ENCODE measurements at places on chromosomes 3 and 15.

- ATAC-seq = no peak
Measured at GRCh38 chr3:89692601-89693000, 585.2 kb downstream of the EPHA3 start.

GRCh38 chr15:80679804-80680175 is 15.3 kb upstream of the ABHD17C start:
- ATAC-seq = peak; percentile 92

DNA sequence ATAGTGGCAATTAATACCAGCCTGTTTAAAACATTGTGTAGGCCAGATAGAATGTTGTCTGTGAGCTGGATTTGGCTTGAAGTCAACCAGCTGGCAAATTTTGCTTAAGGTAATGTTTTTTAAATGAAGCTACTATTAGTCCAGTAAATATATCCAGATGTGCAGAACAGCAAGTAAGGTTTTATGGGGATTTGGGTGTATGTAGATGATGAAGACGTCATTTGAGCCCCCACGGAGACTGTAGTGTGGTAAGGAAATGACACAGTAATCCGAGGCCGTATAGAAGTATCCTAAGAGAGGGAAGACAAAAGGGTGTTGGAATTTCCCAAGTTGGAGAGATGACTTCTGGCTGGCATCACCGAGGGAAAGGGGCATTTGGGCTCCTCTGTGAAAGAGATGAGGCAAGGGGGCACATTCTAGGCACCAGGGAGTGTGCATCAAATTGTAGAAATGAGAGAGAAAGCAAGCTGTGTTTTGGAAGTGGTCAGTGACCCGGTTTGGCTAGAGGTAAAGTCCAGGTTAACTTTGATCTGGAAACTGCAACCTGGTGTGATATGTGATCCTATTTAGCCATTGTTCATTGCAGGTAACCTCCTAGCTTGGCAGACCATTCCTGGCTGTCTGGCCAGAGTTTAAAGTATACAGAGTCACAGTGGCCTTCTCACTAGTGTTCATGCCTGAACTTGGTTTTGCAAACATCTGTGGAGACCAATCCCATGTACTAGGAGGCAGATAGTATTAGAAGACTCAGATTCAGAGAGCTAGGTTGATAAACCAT is 104.2 kb downstream of the ITPR1 start:
- ATAC-seq = no peak

DNA sequence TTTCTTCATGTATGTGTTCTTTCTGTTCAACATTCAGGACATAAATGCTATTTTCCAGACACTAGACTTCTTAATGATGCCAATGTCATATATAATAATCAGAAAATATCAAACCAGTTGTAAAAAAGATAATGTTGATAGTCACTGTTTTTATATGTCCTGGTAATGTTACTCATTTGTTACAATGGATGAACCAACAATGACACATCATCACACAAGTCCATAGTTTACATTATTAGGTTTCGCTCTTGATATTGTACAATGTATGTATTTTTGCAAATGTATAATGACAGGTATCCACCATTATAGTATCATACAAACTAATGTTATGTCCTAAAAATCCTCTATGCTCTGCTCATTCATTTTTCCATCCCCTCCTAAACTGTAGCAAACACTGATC is 243.8 kb upstream of the CDIN1 start:
- ATAC-seq = no peak

DNA sequence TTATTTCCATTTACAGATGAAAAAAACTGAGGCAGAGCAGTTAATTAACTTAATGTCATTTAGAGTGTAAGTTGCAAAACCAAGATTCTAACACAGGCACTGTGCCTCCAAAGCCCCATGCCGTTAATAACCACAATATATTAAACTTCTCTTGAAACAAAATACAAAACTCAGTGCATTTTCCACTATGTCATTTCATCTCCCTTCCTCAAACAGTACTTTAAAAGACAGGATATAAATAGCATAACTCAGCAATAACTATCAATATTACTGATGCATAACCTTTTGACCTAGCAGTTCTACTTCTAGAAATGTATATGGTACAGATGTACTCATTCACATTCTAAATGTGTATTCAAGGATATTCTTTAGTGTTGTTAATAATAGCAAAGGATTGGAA is 5.1 kb upstream of the TASOR start:
- ATAC-seq = no peak

DNA sequence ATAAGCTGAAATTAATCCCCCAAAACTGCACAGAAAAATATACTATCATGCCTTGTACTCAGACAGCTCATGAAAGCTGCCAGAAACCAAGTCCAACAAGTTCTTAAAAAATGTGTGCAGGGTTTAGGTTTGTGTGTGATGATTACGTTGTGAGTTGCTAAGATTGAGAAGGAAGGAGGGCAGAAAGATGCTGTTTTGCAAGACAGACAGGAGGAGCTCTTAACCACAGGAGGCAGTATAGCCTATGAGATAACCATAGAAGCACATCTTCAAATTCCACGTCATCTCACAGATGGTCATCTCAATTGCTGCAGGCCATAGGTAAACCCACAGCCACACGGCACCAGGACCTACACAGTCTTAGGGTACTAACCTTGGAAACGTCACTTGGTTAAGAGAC is 191.9 kb downstream of the STT3B start:
- ATAC-seq = peak; percentile 59

- ATAC-seq = no peak
Measured at GRCh38 chr3:33062866-33063265, 34.1 kb downstream of the GLB1 start.

GRCh38 chr3:195755791-195756676 is 35.3 kb downstream of the MUC20 start:
- no peak for ATAC-seq

DNA sequence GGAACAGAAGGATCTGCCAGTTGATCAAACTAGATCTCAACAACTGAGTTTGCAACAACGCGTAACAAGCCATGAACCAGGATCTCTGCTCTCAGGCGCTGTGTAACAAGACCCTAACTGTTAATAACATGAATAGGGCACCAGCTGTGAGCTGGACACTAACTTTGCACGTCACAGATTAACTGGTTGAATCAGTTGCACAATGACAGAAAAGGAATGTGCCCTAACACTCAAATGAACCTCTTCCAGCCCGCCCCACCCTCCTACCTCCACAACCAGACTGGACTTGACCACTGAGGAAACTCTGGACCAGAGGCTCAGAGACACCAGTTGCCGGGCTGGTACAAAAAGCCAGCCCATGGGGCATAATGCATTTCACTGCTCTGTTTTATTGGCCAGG is 34.3 kb downstream of the MCF2L2 start:
- peak; percentile 55 for ATAC-seq

GRCh38 chr15:49331951-49332350 is 91.1 kb upstream of the FGF7 start:
- ATAC-seq = no peak

DNA sequence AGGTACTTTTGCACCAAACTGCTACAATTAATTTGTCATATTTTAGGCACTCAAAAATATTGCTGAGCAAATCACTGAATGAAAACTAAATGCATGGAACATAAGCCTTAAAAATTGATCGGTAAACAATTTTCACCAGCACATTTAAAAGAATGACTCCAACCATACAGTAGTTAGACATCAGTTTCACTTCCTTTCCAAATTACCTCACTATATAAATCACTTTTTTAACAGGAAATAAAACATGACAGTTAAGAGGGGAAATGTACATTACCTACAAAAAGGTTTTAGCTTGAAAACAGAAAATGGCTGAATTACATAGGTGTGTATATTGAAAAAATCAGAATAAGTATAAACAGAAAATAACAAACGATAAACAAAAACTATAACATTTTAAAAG is 108.4 kb downstream of the SERPINI1 start:
- ATAC-seq = no peak

DNA sequence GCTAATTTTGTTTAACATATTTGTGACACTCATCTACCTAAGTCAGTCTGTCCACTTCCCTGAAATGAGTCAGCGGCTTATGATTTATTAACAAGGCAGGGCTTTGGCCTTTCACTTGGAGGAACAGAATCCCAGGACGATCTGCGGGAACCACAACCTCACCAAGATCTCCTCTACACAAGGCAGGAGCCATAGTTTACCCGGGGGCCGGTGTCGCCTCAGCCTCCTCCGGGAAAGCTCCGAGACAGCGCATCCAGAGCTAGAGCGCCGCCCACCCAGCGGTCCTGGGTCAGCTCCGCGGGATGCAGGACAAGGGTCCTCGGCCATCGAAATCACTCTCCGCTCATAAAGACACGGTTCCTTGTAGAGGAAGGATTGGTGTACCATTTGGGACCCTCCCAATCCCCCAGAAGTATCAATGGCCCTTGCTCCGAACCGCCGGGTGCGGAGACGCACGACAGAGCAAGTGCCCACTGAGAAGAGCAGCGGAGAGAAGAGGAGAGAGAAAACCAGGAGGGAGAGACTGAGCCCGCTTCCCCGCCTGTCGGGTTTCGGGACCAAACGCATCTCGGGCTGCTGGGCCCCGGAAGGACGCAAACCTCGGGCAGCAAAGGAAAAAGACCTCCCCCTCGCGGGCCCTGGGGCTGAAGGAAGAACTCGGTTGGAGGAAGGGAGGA is 13.1 kb upstream of the ALCAM start:
- no peak for ATAC-seq

- no peak for ATAC-seq
Measured at GRCh38 chr3:72086042-72086742, 301.2 kb upstream of the PROK2 start.

GRCh38 chr3:138457863-138458735 is 23.7 kb downstream of the ESYT3 start:
- ATAC-seq = no peak

DNA sequence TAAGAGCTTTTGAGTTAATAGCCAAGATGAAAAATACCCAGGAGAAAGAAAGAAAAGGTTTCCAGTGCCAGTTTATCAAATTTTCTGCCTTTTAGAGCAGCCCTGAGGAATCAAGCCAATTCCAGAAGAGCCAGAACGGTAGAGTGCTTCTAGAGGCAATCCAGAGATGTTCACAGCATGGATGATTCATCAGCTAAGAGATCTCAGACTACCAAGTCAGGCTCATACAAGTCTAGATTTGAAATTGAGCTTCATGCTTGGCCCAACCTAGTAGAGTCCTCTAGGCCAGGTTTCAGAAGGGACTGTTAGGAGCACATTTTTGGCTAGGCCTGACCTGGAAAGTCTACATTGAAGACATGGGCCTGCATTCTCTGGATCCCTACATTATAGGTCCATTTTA is 15.5 kb downstream of the WDR48 start:
- ATAC-seq = peak; percentile 93

- ATAC-seq = no peak
Measured at GRCh38 chr3:35275768-35276167, 363.6 kb upstream of the ARPP21 start.

- ATAC-seq = no peak
Measured at GRCh38 chr3:98565237-98565643, 28.2 kb downstream of the CPOX start.

- no peak for ATAC-seq
Measured at GRCh38 chr3:118001380-118001779, 1033.3 kb downstream of the IGSF11 start.

DNA sequence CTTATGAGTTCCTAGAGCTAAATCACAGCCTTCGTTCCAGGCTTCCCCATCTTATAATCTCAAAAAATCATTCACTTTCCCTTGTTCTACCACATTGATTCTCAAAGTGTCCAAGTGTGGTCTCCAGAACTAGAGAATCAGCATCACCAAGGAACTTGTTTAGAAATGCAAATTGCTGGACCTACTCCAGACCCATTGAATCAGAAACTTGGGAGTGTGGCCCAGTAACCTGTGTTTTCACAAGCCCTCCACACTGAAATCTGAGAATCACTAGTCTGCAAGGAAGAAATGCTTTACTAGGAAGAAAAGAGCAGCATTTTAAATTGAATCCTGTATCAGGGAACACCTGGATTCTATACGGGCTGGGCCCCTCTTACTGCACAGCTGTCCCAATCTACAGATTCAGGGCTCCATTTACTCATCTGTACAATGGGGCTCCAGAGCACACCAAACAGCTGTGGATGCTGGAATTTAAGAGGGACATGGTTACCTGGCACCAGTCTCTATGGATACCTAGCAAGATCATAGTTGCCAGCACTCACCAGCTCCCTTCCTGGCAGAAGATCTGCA is 3.9 kb downstream of the MEGF11 start:
- ATAC-seq = no peak

DNA sequence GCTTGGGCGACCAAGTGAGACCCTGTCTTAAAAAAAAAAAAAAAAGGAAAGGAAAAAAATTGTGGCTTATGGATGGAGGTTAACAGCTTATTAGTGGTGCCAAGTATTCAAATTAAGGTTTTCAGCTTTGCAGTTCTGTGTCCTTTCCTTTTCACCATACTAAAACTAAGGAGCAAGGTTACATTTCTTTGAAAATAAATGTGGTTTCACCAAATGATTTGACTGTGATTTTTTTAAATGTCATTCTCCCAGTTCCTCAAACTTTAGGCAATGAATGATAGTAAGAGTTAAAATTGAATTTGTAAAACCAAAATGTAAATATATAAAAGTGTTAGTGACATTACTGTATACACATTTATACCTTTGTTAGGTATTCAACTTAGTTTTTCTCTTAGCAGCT is 9.6 kb downstream of the CHRNA5 start:
- ATAC-seq = no peak

GRCh38 chr15:41115652-41116115 is 396 bp downstream of the INO80 start:
- ATAC-seq = peak; percentile 80

DNA sequence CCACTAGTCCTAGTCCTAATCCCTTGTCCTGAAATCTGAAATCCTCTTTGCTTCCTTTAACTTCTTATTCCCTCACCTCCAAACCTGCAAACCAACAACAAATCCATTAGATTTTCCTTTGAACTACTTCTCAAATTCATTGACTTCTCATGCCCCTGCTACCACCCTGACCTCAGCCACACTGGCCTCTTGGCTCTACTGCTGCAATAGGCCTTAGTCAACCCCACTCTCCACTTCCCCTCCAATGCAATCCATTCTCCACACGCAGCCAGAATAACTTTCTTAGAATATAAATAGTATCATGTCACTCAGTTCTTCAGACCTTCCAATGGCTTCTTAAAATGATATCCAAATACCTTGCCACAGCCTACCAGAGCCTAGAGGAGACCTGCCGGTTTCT is 131.1 kb upstream of the GADL1 start:
- no peak for ATAC-seq

GRCh38 chr3:175046601-175047000 is 187.5 kb downstream of the NAALADL2 start:
- no peak for ATAC-seq

DNA sequence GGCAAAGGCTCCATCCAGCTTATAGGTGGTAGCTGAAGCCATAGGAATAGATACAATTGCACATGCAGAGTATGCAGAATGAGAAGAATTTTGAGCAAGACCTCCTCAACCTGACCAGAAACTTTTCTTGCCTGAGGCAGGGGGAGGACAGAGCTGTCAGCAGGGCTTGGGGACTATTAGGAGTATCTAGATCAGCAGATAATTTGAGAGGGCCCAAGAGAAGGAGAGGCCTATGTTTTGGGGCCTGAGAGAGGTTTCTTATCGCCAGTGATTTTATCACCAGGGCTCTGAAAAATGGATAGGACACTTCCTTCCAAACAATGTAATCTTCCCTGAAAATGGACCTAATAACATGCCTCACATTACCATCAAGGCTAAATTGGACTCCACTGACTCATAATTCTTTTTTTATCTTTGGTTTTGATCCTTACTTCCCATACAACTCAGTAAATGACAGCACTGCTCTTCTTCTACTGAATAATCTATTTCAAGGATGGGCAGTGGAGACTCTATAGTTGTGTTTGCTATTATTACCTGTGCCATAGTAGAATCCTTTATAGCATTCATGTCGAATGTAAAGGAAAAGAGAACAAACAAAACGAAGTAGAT is 15.8 kb upstream of the RAMAC start:
- ATAC-seq = no peak

GRCh38 chr3:66153481-66154443 is 67.0 kb upstream of the SLC25A26 start:
- no peak for ATAC-seq

All from esophagus mucosa (tissue), 1 donor.